ENCODE measurements at places on chromosomes 7 and 10.

GRCh38 chr10:10872035-10872673, 145.5 kb upstream of the CELF2 start:
- no peak for DNase-seq

GRCh38 chr10:114648368-114648767, 9.7 kb downstream of the ABLIM1 start:
- DNase-seq = no peak

GRCh38 chr10:58023341-58024073, 244.2 kb downstream of the IPMK start:
- no peak for DNase-seq

- DNase-seq = no peak
These were observed 40.4 kb downstream of the WIPI2 start for GRCh38 chr7:5230265-5231067.

GRCh38 chr10:12644380-12645144, 295.2 kb downstream of the CAMK1D start:
- DNase-seq = no peak

GRCh38 chr10:84256510-84257342, 11.9 kb downstream of the RGR start:
- peak; percentile 28 for DNase-seq

- DNase-seq = no peak
These were observed 715.9 kb upstream of the LRRN3 start for GRCh38 chr7:110375068-110375467.

DNA sequence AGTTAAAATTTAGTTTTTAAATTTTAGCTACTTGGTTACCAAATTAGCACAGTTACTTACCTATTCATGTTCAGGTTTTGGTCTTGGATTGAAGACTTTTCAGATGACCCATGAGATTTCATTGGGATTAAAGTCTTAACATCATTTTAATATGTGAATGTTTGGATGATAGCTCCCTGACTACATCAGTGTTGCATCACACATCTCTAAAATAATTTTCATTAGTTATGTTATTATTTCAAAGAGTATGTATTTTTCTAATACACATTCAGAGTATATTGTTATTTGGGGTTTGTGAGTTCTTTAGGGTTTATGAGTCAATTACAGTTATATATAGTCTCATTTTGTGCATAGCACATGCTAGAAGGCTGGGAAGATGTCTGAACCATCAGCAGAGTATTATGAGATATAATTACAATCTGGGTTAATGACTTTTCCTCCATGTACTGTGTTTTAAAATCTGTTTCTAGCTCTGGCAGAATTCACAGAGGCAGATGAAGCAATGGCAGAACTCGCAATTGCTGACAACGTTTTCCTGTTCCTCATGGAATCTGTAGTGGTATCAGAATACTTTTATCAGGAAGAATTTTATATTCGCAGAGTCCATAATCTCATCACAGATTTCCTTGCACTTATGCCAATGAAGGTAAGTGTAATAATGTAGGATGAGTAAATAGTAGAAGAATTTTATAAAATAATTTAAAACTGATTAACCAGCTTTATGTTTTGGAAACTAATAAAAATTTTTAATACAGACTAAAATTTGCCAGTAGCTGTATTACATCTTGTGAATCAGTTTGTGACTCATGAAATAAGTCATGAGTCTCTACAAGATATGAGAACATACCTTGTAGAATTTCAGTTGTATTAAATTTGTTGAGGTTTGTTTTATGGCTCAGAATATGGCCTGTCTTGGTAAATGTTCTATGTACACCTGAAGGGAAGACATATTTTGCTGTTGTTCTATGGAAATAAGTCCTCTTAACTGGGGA, 26.9 kb downstream of the NUP205 start:
- DNase-seq = no peak

GRCh38 chr10:17154116-17154515, 24.5 kb upstream of the CUBN start:
- no peak for DNase-seq

DNA sequence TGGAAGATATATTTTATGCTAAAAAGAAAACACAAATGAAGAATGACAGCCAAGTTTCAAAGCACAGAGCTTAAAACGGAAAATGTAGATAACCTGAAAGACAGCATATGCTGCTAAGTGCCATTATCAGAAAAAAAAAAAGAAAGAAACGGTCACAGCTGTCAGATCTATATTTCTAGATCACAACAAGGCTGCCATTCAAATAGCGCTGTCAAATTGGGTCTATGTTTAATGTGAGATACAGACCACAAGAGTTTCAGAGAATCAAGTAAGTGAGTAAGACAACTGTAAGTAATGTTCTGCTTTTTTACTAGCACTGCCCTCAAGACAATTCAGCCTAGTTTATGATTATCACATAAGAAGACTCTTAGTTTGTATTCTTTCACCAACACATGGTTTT, 66.1 kb upstream of the RNF148 start:
- no peak for DNase-seq

GRCh38 chr10:4119107-4119506, 334.1 kb upstream of the KLF6 start:
- no peak for DNase-seq

GRCh38 chr10:128729910-128730420, 603.7 kb upstream of the MKI67 start:
- no peak for DNase-seq

DNA sequence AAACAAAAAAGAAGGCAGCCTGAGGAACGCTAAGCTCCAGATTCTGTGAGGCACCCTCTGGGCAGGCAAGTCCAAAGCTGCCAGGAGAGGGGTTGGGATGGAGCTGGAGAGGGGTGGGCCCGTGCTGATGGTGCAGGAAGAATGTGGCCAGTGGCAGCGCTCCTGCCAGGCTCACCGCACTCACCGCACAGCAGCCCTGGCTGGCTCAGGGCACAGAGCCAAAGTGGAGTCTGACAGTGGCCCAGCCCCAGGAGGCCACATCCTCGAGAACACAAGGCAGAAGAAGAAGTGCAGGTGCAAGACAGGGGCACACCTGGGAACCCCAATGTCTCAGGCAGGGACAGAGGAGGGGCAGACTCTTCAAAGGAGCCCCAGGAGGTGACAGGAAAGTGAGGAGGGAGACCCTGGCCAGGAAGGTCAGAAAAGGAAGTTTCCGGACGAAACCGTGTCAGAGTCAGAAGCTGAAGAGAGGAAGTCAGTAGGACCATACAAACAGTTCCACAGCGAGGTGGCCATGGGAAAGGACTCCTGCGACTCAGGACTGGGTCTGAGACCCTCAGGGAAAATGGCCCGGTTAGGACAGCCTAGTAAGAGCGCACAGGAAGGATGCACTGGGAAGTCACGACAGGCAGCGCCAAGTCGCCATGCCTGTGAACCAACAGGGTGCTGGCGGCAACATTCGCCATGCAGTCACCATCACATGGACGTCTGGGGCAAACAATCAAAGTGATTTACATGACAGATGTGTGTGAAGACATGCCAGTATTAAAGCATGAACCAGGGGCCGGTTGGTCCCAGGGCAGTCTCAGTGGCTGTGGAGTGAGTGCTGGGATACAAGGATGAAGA, 54.4 kb downstream of the COBL start:
- no peak for DNase-seq
